ENCODE measurements at places on chromosomes 2 and 18.
A peak's percentile ranks its signal among the peaks of the same experiment; 100 is the strongest.

DNA sequence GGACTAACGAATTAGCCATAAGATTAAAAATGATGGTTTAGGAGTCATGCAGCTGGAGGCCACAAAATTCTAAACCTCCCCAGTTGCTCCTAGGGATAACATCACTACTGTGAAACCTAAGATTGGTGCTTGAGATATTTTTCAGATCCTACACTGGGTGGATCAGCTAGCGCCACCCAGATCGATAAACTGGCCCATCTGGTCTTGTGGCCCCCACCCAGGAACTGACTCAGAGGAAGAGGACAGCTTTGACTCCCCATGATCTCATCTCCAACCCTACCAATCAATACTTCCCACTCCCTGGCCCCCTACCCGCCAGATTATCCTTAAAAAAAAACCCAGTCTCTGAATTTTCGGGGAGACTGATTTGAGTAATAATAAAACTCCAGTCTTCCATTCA, 5.5 kb downstream of the GALNT14 start:
- DNase-seq: no peak

- no peak for DNase-seq
These were observed 44.9 kb upstream of the SLC3A1 start for GRCh38 chr2:44230378-44230777.

DNA sequence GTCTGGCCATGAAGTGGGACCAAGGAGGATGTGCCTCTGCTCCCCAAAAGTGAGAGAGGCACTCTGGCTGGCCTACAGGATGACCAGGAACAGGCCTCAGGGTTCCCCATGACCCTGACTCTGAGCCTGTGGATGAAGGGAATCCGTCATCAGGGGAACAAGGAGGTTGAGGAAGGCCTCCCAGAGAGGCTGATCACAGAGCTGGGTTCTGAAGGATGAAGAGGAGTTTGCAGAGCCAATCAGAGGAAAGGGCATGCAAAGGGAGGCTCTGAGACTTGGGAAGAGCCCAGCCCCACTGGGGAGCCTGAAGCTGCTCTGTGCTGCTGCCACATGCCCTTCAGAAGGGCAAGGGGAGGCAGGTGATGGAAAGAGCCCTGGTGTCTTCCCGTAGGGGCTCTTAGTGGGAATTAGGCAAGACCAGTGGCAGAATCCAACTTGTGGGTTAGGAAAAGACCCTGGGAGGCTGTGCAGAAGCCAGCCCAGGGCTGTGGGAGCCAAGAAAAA, 141.3 kb upstream of the ID2 start:
- DNase-seq: no peak

GRCh38 chr2:64799592-64800252, 146.0 kb upstream of the SERTAD2 start:
- no peak for DNase-seq

- DNase-seq: no peak
These were observed 11.2 kb downstream of the GAREM1 start for GRCh38 chr18:32459361-32460101.

GRCh38 chr2:134454931-134455330, 201.1 kb downstream of the MGAT5 start:
- DNase-seq: no peak

- no peak for DNase-seq
These were observed 63.9 kb downstream of the GYPC start for GRCh38 chr2:126719833-126720351.

GRCh38 chr2:219664944-219665343, 37.5 kb downstream of the SLC4A3 start:
- DNase-seq: no peak

GRCh38 chr2:239459056-239459455, 58.2 kb upstream of the HDAC4 start:
- DNase-seq: no peak

GRCh38 chr2:189896809-189897208, 112.6 kb downstream of the PMS1 start:
- no peak for DNase-seq

DNA sequence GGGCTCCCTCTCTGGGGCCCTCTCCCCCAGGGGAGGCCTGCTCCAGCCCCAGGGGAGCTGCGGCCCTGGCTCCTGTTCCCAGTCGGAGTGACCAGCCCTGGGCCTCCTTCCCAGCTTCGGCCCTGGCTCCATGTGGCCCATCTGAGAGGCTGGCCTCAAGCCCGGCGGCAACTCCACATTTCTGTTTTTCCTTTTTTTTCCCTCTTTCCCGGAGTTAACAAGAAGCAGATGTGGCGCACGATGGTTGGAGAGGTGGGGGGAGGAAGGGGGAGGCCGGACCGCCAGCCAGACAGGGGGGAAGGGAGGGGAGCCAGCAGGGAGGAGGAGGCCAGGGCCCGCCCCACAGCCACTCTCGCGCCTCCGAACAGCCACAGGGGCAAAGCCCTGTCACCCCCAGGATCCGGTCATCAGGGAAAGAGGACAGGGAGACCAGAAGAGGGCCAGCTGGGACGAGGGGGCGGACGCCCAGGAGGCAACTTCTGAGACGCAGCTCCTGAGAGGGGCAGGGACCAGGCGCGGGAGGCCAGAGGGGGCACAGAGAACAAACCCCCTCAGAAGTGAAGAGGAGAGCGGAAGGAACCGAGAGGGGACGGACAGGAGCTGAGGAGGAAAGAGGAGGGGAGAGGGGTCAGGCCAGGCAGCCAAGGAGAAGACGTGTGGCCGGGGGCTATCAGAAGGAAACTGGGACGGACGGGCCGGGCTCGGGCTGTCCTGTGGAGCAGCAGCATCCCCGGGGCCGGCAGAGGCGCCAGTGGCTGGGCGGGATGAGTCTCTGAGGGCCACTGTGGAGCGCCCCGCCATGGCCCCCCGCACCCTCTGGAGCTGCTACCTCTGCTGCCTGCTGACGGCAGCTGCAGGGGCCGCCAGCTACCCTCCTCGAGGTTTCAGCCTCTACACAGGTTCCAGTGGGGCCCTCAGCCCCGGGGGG, at the start of gene EMILIN1:
Gene EMILIN1, plus strand, starts transcription at position 349 of the 928 bp plus-strand sequence. Its CDS starts 451 bp downstream, at position 800.
- DNase-seq: peak; percentile 91

DNA sequence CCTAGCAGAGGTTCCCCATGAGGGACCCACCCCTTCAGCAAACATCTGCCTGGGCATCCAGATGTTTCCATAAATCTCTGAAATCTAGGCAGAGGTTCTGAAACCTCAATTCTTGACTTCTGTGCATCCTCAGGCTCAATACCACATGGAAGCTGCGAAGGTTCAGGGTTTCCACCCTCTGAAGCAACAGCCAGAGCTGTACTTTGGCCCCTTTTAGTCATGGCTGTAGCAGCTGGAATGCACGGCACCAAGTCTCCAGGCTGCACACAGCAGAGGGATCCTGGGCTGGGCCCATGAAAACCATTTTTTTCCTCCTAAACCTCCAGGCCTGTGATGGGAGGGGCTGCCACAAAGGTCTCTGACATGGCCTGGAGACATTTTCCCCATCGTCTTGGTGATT, 93.0 kb upstream of the FIGN start:
- no peak for DNase-seq

DNA sequence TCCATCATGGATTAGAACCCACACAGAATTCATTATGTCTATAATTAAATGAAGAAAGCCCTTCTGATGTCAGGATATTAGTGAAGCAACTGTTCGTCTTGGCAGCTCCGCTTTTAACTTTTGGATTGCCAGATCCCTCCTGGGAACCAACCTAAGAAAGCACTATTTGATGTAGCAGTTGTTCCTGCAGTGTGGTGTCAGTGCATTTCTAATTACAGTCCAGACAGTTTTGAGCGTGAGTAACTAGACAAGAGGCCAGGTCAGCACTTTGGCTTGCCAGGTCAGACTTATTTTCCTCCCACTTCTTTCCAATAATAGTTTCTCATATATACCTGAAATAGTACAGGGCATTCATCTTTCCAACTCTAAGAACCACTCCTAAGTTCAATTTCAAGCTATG, 13.8 kb downstream of the NRXN1 start:
- DNase-seq: no peak

DNA sequence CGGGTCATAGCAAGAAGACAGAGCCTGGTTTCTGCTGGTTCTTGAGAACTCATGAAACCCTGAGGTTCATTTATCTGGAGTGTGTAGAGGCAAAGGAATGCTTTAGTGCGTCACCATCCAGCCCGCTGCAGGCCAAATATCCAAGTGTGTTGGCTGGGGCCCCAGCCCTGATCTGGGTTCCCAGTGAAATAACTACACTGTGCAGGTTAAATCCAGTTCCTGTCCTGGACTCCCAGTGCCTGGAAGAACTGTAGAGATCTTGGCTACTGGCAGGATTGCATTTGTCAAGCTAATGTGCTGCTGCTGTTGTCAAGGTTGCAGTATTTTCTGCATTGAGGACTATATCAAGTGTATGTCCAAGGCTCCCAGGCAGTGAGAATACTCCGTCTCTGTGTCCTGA, 89.9 kb downstream of the MAPK4 start:
- no peak for DNase-seq

DNA sequence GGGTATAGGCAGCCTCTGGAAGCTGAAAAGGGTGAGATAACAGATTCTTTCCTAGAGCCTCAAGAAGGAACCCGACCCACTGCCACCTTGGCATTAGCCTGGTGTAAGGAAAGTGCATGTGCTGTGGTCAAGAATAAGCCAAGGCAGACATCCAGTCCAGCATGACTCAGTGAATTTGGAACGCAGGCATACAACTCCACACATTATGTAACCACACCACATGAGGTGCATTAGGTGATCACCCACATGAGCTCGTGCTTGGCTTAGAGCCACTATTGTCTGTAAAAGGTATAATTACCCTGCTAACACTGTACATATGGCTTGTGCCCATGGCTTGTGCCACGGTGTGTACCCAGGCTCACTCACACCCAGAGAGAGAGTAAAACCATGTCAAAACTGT, 583.7 kb upstream of the HNMT start:
- DNase-seq: no peak

DNA sequence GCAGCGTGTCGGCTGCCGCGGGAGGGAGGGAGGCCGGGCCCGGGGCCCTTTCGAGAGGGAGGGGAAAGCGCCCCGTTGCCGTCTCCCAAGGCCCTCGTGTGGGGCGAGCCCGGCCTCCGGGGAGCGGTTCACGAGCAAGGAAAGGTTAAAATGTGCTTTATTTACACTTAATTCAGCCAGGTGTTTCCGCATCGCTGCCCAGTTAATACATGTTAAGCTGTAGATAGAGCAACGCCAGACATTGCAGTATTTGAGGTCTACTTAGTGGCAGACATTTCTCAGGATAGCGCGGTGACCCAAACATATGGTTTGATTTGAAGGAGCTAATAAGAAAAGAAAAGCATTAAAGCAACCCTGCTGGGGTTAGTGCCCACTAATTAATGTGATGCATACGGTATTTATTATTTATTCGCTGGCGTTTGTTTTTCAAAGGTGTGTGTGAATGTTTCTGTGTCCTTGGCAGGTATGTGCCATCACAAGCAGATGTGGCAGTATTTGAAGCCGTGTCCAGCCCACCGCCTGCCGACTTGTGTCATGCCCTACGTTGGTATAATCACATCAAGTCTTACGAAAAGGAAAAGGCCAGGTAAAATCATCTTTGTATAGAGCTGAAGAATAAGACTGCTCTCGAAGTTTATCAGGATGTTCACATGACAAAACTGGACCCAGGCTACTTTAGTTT, 571 bp downstream of the EEF1B2 start:
- DNase-seq: no peak

GRCh38 chr18:26549263-26550094, 1.1 kb upstream of the KCTD1 start:
- DNase-seq: no peak

DNA sequence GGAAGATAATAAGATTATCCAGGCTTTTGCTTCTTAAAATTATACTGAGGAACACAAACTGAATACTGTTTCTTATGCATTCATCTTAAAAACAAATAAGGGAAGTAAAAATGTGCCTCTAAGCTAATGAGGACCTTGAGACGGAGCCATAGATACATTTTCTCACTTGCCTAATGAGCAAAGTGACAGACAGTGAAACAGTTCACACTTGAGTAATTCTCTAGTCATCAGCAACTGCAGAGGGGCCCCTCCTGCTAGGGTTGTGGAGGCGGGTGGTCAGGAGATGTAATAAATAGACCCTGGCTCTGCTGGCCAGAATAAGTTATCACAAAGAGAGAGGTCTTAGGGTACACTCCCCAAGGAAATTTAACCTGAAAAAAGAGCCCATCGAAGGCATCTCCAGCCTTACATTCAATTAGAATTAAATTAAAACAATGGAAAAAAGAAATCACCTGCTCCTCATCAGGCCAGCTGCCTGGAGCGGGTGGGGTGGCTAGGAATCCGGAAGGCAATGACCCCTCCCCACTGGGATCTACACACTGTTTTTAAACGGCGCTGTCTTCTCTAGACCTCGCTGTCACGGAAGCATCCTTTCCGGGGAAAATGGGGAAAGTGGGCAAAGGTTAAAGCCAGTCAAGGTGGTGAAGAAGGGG, 32.6 kb upstream of the INSIG2 start:
- no peak for DNase-seq

DNA sequence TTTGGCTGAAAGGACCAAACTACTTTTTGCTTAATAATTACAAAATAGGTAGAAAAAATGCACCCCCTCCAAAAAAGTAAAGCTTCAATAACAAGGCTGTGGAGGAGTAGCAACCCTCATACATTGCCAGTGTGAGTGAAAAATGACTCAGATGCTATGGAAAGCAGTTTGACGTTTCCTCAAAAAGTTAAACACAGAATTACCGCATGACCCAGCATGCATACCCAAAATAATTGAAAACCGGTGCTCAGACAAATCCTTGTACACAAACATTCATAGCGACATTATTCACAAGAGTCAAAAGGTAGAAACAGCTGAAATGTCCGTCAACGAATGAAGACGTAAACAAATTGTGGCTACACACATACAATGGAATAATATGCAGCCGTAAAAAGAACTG, 38.8 kb upstream of the DAPL1 start:
- no peak for DNase-seq

DNA sequence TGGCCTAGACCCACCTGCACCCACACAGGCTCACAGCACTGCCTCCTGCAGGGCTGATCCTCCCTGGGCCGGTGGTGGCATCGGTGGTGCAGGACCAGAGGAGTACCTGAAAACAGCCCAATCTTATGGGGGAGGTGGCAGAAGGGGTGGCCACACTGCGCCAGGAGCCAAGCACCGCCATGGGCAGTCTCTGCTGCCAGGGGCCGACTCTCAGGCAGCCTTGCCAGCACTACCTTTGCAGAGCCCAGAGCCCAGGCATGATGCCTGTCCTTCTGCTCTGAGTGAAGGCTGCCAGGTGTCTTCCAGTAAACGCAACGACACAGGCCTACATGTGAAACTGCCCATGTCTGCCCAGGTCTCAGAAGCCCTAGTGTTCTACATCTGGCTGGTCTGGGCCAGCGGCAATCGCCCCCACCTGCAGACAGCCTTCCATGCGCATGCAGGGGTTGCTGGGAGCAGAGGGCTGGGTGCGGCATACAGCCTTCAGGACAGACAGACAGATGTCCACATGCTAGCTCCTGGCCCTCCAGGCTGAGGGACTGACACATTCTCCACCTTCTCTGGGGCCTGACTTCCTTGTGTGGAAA, 6.8 kb downstream of the HS6ST1 start:
- DNase-seq: no peak

GRCh38 chr18:42005782-42006181, 50.7 kb downstream of the PIK3C3 start:
- no peak for DNase-seq

DNA sequence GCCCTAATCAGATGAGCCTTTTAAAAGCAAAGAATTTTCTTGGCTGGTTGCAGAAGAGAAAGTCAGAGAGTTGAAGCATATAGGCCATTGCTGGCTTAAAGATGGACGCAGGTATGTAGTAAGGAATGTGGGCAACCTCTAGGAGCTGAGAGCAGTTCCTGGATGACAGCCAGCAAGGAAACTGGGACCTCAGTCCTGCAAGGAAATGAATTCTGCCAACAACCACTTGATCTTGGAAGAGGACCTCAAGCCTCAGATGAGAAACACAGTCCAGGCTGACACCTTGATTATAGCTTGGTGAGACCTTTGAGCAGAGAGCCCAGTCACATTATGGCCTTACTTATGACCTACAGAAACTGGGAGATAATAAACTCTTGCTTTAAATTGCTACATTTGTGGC, 15.7 kb downstream of the PHOSPHO2 start:
- no peak for DNase-seq

Measured in amniotic stem cell (primary cell).